ENCODE measurements at places on chromosomes 5 and 9. TPM values are rescaled to one million over a fixed set of nuclear protein-coding genes. Genes with fewer than 3 reads are reported as not detected.

IL33 gene
- total RNA-seq, result 20.0 TPM

SPATA6L gene
- total RNA-seq, result 1.6 TPM

- DNase-seq, result no peak
Observed at GRCh38 chr9:99760421-99760820, 61.3 kb upstream of the NR4A3 start.

DNA sequence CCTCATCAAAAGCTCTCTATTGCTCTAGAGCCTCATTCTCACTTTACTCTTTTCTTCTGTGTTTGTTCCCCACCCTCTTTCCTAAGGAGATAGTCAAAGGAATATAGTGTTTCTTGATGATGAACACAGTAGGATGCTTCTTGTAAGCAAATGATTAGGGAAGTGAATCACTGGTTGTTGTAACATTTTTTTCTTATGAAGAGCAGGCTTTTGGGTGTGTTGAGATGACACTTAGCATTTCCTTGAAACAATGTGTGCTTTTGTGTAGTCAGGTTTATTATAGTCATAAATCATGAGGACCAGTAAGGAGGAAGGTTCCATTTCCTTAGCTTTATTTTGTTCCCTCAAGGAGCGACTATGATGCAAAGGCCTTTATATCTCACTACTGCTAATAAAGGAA lies 1991.3 kb upstream of the C9orf72 start:
- DNase-seq, result no peak

DNA sequence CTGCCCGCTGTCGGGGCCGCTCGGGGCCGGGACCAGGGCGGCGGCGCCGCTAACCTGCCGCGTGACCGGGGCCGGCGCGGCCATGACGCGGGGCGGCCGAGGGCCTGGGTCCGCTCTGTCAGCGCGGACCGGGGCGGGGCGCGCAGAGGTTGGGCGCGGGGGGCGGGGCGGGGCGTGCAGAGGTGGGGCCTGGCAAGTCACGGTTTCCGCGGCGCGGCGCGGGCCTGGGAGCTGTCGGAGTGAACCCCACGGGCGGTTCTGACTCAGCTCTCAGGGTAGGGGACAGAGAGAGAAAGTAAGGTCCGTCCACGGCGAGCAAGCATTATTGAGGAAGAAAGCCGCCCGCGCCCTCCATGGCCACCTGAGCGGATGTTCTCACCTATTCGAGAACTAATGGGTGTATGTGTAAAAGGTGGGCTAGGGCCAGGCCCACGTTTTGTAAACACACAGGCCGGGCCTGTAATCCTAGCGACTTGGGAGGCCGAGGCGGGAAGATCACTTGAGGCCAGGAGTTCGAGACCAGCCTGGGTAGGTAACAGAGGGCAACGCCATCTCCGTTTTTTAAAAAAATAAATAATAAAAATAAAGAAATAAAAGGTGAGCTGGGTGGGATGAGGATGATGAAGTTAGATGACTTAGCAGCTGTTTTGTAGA lies at the start of gene PRXL2C:
Gene PRXL2C, minus strand, starts transcription at position 120 of the 654 bp plus-strand sequence. Its CDS starts 36 bp downstream, at position 84.
- peak; percentile 82 for DNase-seq

DNA sequence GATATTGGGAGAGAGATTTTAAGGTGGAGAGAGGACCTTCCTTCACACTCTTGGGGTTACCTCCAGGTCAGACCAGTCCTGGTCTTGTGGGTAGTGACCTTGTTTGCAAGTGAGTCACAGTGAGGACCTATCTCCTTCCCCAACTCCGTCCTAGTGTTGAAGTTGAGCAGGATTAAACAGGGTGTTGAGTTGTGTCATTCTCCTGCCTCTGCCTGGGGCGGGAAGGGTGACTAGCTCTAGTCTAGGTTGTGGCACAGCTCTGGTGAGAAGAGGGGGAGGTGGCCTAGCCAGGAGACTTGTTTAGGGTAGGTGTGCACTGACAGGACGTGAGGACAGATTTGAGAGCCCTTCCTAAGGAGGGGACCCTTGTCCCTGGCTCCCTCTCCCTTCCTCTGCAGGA lies 119.6 kb upstream of the PITX1 start:
- DNase-seq, result no peak

- no peak for DNase-seq
Observed at GRCh38 chr5:10250806-10251276, 761 bp downstream of the CCT5 start.

- DNase-seq, result no peak
Observed at GRCh38 chr9:94952565-94953373, 226.3 kb downstream of the AOPEP start.

DNA sequence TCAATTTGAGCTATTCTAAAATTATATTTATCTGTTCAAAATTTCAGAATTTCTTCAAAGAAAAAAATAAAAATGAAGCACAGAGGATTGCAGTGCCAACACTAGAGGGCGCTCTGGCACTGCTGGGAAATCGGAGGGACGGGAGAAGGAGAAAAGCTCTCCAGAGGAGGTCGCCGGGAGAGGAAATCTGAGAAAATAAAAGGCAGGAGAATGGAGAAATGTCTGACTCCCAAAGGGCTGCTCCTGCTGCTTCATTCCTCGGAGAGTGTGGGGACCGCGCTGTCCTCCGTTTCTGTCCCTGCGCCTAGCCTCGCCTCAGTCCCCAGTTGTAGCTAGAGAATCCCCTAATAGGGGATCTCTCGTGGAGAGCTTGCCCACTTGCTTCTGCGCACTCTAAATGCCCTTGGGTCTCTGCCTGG lies 40.0 kb upstream of the ARSB start:
- peak; percentile 70 for DNase-seq

- no peak for DNase-seq
Observed at GRCh38 chr9:109245310-109245897, 75.5 kb downstream of the EPB41L4B start.
